Kidney (tissue), 22 donors: ENCODE measurements at places on chromosomes 2 and 18. TPM values are rescaled to one million over a fixed set of nuclear protein-coding genes. Genes with fewer than 3 reads are reported as not detected.
A peak's percentile ranks its signal among the peaks of the same experiment; 100 is the strongest.

GRCh38 chr2:10007921-10008808 is 35.2 kb upstream of the KLF11 start:
- no peak for DNase-seq

ELAC1 gene
- total RNA-seq = 14.8 TPM

DNA sequence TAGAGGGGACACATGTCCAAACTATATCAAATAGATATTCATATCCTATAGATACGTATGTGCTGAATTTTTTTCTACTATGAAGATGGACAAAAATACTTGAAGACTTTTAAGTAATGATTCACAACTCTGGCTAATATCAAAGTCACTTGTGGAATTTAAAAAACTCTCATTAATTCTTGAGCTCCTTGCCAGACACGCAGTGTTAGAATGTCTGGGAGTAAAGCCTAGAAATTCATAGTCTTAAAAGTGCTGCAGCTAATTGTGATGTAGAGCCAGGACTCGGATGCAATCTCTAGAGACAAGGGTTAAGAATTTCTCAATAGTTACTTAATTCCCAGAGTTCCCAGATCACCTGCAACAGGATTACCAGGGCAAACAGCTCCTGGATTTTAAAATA is 107.4 kb downstream of the ARL6IP6 start:
- DNase-seq = no peak

UNC80 gene
- 0.06 TPM for total RNA-seq

DSC2 gene
- total RNA-seq = 19.8 TPM

SP140L gene
- 23.8 TPM for total RNA-seq

DNA sequence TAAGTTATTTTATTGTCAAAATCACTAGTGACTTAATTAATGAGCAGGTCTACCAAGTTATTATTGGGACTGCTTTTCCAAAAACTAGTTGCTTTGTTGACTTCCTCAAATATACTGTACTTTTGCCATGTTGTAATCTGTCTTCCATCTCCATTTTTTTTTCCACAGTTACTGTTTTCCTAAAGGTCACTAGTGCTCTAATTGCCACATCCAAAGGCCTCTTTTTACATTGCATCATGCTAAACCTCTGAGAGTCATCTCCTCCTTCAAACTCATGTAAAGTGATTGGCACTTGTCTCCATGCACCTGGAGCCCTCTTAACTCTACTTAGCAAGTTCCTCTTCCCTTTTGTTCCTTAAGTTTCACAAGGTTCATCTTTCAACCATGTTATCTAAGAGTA is 11.8 kb downstream of the PMAIP1 start:
- no peak for DNase-seq

KCNF1 gene
- total RNA-seq = 0.63 TPM

DNA sequence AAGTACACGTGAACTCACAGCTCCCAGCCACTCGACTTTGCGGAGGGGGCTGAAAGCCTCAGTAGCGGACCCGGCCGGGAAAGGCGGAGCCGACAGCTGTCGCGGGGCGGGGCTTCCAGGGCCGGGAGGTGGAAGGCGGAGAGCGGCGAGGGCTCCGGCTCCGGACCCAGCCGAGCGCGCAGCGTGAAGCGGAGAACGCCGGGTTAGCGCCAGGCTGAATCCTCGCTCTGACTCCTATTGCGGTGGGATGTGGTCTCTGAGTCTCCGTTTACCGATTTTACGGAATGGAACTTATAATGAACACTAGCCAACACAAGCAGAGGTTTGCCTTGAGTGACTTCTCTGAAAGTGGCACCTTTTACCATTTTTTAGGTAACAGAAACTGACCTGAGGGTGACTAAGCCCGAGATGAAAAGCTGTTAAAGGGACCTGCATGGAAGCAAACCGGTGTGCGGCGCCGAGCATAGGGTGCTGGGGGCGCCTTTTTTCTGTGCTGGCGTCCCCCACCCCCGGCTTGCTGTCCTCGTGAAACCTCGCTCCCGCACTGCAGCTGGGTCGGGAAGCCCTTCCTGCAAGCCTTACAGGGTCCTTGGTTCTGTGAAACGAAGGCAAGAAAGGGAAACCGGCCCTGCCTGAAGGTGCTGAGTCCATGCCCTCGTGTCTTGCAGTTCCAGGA is 72.9 kb downstream of the EN1 start:
- peak; percentile 61 for DNase-seq

DNA sequence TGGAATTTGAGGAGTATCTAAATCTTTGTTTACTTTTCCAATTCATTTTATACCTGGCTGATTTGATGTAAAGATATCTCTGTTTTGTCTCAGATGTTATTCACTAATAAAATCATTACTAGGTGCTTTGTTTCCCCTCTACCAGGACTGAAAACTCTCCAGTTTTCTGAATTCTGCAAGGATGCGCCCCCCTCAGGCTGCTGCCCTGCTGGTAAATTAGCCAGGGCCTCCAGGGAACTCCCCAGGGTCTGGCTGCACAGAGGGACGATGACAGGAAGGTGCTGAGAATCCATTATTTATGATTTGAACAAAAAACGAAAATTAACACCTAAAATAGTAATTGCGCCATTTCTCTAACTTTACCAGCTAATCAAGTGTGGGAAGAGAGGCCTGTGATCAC is 541.2 kb upstream of the POU3F3 start:
- no peak for DNase-seq

DNA sequence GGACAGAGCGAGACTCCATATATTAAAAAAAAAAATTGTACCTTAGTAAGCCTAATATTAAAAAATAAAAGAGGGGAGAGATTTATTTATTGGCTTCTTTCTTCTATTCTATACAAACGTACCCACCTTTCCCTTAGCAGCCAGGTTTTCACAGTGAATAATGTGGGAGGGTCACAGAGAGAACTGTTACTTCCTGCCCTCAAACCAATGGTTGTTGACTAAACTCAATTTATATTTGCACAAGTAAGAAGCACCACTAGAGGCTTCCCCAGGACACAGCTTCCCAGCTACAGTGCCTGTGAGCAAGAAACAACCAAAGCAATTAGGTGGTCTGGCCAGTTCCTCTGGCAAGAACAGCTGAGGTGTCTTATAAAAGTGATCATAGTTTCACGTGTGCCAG is 28.9 kb upstream of the GALR1 start:
- DNase-seq = no peak

GRCh38 chr18:79989195-79989497 is 783 bp upstream of the TXNL4A start:
- no peak for DNase-seq

ARHGAP28 gene
- 4.6 TPM for total RNA-seq

B3GNT2 gene
- 35.0 TPM for total RNA-seq

DNA sequence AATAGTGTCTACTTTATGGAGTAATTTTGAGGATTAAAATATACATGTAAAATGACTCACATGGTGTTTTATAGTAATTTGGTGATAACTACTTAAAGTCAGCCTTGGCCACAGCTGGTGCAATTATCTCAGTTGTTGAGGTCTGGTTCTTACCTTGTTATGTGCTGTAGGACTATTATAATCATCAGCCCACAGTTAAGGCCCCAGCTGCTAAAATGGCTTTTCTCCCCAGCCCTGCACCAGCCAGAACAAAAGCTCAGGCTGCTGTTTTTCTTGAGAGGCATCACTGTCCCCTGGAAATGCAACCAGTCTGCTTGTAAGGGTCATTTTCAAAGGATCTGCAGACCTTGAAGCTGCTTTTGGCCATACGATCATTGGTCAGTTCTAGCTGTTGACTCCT is 283.3 kb upstream of the THUMPD2 start:
- DNase-seq = no peak

- DNase-seq = no peak
Observed at GRCh38 chr2:205361272-205361671, 321.0 kb upstream of the NRP2 start.
